ENCODE measurements at places on chromosomes 7 and 10. TPM values are rescaled to one million over a fixed set of nuclear protein-coding genes. Genes with fewer than 3 reads are reported as not detected.

GNGT1 gene
- not detected for total RNA-seq

TRPV5 gene
- not detected for total RNA-seq

TMEM26 gene
- 0.50 TPM for total RNA-seq

AS3MT gene
- 0.77 TPM for total RNA-seq

ZNHIT1 gene
- 85.7 TPM for total RNA-seq

CAV1 gene
- 87.0 TPM for total RNA-seq

OR2A5 gene
- total RNA-seq, result not detected

RBM20 gene
- total RNA-seq, result 0.80 TPM

HMX2 gene
- 0.13 TPM for total RNA-seq

NUP42 gene
- total RNA-seq, result 23.4 TPM

ZNF503 gene
- 3.6 TPM for total RNA-seq

OGDHL gene
- 3.2 TPM for total RNA-seq

NUTM2E gene
- not detected for total RNA-seq

GPC2 gene
- 4.0 TPM for total RNA-seq

TSPAN33 gene
- 9.7 TPM for total RNA-seq

NKX6-2 gene
- total RNA-seq, result not detected

CALHM3 gene
- total RNA-seq, result not detected

DNA sequence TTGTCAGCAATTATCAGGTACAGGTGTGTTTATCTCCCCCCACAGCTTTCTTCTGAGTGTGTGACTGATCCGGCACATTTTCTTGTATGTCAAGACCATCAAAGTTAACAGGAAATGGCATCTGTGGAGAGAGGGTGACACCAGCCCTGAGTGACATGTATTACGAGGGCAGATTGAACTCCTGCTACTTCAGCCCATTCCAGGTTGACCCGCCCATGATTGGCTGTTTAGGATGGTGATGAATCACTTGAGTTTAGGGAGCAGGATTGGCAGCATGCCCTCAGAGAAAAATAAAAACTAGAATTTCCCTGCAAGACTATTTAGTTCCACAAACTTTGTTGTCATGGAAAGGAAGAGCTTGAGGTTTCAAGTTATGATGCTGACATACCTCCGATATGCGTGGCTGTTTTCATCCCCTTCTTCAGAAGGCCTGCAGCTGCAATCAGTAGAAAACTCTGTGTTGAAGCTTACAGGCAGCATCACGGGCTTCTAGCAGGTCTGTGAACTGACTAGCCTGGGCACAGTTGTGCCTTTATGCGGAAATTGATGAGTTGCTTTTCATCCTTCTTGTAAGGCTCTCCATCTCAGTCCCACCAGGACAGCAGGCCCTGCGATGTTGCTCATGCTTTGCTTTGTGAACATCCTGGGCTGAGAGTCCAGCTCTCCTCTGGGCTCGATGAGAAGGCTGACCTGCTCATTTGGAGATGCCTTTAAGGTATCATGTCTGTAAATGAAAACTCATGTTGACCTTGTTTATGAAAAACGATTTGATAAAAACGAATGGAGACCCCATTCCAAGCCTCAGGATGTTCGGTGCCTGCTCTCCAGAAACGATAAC is 8.0 kb upstream of the CELF2 start:
- no peak for DNase-seq

- DNase-seq, result no peak
Observed at GRCh38 chr7:102252366-102252982, 34.2 kb upstream of the SH2B2 start.

DNA sequence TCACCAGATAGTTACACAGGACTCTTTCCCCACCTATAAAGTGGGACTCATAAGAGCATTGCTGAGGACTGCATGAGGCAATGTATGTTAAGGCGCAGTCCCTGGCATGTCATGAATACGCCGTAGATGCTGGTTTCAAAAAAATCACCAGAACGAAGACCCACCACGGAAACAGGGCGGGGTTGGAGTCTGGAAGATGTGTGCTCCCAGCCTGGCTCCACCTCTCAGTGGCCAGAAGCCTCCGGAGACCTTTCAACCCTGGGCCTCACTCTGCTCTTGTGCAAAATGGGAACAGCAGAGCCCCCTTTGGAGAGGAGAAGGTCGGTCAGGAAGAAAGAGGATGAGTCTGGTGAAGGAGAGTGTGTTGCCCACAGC is 12.4 kb upstream of the ZMIZ1 start:
- DNase-seq, result peak; percentile 44

- peak; percentile 75 for DNase-seq
Observed at GRCh38 chr10:5632446-5632845, 33.9 kb downstream of the ASB13 start.

GRCh38 chr7:121873289-121874194 is 581 bp downstream of the PTPRZ1 start:
- DNase-seq, result no peak

- DNase-seq, result no peak
Observed at GRCh38 chr7:37390114-37390513, 58.5 kb downstream of the ELMO1 start.

DNA sequence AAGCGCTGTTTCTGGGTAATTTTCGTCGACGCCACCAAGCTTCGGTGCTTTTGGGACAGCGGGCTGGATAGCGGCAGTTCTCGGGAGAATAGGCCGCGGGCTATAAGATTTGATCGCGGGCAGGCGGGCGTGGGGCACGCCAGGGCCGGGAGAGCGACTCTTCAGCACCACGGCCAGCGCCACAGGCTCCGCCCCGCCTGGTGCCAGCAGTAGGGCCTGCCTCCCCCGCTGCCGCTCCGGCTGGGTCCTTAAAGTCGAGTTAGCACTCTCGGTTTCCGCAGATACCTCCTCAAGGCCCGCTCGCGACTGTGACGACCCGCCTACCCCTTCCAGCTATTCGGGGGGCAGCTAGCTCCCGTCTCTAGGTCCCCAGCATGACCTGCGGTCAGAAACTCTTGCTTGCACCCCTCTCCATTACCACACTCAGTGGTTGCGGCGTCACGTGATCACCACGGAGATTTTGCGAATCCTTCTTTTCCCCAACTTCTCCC is 9.4 kb downstream of the NXPH1 start:
- peak; percentile 47 for DNase-seq

GRCh38 chr10:21520949-21521348 is 4.5 kb downstream of the SKIDA1 start:
- no peak for DNase-seq

GRCh38 chr7:107850643-107851042 is 40.3 kb upstream of the DLD start:
- DNase-seq, result peak; percentile 72

DNA sequence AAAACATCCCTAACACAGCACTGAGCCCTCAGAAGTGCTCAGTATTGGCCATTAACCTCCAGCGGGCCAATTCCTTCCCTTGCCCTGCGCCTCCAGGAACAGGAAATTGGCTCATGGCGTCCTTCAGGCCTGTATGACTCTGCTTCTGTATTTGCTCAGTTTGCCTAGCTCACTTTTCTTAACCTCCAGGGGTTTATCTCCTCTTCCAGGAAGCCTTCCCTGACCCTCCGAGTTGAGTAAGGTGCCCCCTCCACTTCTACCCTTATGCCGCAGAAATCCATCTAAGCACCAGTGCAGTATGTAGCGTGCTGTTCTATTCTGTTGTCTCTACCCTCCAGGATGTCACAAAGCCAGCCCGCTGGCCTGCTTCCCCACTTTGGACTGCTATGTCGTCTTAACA is 1.1 kb upstream of the SFXN4 start:
- DNase-seq, result no peak

- no peak for DNase-seq
Observed at GRCh38 chr10:76763376-76763775, 874.2 kb downstream of the KCNMA1 start.

GRCh38 chr7:92835261-92835850 is 1.0 kb downstream of the CDK6 start:
- peak; percentile 80 for DNase-seq

- DNase-seq, result no peak
Observed at GRCh38 chr7:82521906-82522445, 78.4 kb upstream of the CACNA2D1 start.

DNA sequence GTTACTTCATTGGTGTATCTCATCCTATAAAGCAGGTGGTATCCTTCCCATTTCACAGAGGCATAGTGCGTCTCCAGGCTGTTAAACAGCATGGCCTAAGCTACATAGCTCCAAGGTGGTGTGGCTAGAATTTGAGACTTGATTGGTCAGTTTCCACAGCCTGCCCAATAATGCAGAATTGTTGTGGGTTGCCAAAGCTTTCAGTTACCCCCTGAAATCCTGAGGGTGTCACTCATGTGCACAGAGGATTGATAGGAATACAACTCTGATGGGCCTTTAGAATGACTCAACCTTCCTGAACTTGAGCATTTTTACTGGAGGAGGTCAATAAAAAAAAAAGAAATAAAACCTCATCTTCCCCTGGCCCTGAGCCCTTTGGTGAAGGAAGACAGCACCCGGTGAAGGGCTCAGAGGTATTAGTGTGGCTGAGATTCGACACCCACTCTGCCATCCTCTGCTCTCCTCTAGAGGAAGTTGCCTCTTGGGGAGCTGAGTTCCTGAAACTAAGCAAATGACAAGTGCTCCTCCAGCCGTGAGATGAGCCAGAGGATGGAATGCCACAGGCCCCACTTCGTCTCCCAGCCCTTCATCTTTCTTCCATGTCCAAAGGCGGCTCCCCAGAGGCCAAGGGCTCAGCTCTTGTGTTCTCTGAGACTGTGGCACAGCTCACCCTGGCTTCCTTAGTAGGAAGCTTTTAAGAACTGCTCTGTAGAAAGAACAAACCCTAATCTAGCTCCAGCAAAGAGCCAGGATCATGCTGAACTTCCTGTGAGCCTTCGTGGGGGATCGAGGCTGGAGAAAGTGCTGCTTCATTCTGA is 1.0 kb downstream of the ACSL5 start:
- DNase-seq, result peak; percentile 48

GRCh38 chr10:48678041-48678440 is 6.6 kb upstream of the WDFY4 start:
- no peak for DNase-seq

GRCh38 chr10:97762816-97763215 is 9.0 kb downstream of the SFRP5 start:
- no peak for DNase-seq

DNA sequence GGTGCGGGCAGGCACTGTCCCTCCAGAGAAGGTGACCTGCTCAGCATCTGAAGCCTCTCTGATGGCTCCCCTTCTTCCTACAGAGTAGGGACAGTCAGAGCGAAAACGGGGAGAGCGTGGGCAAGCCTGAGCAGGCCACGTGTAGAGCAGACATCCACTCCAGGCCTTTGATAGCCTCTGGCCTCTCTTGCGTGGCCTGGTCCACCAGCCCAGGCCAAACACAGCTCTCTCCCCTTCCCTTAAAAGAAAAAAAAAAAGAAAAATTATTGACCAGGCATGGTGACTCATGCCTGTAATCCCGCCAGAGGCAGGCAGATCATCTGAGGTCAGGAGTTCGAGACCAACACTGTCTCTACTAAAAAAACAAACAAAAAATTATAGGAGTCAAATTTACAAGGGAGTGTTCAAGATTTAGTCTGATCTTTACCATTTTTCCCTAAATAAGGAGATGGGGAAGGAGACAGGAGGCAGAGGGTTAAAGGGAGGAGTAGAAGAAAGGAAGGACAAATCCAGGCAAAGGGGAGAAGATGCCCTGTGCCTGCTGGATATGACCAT is 84.8 kb downstream of the PLXNA4 start:
- no peak for DNase-seq

- DNase-seq, result no peak
Observed at GRCh38 chr7:30511973-30512662, 7.5 kb upstream of the GGCT start.

DNA sequence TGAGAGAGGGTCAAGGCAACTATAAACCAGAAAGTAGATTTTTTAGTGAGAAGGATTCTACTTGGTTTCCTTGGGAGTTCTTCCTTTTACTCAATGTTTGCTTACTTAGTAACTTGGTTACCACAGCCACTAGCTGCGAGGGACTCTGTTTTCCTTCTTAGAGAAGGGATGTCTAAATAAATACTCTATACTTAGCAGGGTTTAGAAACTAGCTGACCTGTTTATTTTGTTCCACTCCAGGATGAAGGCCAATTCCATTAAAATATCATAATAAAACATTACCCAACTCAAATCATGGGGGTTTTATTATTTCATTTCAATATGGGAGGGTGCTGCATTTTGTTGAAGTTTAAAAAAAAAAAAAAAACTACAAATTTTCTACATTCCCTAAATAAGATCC is 87.3 kb downstream of the PPP1R3A start:
- DNase-seq, result no peak

GRCh38 chr10:103154521-103155299 is 38.4 kb downstream of the NT5C2 start:
- DNase-seq, result no peak

GRCh38 chr7:29228289-29229011 is 33.9 kb downstream of the CHN2 start:
- peak; percentile 80 for DNase-seq

DNA sequence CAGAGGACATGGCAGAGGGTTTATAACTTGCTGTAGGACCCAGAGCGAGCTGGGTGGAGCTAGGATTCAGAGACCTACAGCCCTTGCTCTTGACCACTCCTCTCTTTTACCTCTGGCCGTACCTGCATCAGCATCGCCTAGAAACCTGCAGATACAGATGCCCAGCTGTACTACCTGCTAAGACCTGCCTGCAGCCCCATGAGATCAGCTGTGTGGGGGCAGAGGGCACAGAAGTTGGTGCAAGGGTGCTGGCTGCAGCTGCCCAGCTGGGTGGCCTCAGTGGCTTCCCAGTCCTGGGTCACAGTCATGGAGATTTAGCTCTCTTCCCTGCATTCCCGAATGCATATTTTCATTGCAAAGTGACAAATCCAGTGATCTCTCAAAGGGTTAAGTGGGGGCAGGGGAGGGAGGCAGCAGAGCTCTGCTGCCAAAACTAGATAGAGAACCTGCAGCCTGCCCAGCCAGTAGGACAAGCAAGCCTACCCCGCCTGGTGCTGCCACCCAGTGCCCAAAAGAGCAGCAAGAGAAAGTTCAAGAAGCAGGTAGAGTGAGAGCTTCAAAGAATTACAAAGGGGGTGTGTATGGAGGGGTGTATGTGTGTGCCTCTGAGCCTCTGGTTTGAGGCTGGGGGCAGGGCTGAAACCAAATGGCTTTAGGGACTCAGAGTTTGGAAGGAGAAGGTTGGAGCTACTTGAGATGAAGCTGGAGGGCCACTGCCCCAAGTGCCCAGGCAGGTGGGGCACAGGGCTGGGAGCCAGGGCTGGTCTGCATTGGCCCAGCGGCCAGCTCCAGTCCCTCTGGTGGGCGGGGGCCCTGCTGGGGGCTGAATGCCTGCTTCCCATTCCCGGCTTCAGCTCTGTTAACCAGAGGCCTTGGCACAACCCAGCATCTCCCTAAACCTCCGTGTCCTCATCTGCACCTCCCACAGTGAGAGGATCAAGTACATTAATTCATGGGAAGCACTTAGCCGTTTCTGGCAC is 6.9 kb downstream of the FAM241B start:
- DNase-seq, result peak; percentile 36

GRCh38 chr7:95324431-95324830 is at the start of gene PON1:
PON1 (minus strand) TSS chr7:95324532; CDS start chr7:95324475, 57 bp downstream.
- no peak for DNase-seq

DNA sequence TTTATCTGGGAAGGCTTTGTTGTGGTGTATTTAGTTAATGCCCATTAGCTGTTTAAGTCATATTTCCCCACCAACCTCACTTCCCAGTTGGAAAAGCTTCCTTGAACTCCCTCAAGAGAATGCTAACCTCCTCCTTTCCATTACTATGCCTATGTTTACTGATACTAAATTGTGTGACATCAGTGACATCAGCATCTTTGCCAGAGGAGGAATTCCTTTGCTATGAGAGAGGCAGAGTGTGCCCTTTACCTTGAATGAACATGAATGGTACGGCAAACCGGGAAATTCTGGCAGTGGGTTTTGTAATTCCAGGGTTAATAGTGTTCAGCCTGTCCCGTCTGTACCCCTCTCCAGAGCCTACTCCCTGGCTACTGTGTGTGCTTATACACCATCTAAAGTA is 22.1 kb upstream of the GLCCI1 start:
- no peak for DNase-seq

- DNase-seq, result peak; percentile 11
Observed at GRCh38 chr10:131569851-131570715, 258.6 kb upstream of the TCERG1L start.

- no peak for DNase-seq
Observed at GRCh38 chr7:127907110-127908040, 123.9 kb downstream of the LRRC4 start.

All from colonic mucosa (tissue), 4 donors.